ENCODE measurements at places on chromosomes 1 and 21.

DNA sequence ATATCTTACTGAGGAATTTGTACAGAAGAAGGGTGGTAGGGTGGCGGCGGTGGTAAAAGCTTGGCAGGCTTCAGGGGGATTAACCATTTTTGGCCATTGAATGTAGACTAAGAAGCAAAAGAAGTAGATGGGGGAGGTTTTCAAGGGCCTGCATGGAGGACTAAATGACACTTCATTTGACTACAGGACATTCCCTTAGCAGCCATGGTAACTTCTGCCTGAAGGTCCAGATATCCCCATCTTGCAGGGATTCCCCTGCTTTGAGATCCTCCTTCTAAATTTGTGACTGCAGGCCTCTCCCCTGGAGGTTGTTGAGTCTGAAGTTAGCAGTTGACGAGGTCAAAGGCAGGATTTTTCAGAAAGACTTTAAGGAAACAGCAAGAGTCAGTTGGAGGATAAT, 4.8 kb downstream of the VASH2 start:
- DNase-seq, result no peak

DNA sequence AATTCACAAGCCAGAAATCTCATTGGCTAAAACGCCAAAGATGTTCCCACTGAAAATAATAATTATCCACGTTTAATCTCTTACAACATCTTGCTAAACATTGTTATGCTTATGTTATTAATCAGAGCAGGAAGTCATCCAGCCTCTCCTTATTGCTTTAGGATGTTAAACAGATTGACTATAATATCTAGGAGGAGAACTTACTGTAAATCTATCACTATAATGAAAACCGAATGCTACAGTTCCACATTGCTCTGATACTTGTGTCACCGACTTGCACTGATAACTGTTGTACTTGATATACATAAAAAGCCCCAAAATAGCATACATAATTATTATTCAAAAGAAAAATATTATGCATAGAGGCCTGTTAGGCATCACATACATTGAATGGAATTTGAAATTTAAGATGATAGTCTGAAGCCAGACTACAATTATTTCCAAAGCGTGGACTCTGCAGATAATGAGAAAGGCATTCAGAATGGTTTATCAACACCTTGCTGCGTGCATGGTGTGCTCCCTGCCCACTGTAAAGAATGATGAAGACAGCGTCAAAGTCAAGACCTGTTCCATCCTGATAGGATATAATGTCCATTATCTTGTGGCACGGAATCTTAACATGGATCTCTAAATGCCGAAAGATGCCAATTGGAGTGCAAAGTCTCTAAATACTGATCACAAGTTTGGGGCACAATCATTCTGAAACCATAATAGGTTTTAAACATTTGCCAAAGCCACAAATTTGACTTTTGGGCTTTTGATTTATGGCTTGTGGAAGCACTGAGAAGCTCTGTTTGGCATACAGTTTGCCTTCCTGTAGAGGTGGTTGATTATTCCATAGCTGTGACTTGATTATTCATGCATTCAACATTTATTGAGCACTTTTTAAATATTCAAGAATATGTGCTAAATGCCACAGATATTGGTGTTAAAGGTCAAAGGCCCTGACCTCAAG, 71.3 kb downstream of the CRB1 start:
- DNase-seq, result no peak

GRCh38 chr1:207181847-207182246, 77.8 kb downstream of the C4BPA start:
- no peak for DNase-seq

DNA sequence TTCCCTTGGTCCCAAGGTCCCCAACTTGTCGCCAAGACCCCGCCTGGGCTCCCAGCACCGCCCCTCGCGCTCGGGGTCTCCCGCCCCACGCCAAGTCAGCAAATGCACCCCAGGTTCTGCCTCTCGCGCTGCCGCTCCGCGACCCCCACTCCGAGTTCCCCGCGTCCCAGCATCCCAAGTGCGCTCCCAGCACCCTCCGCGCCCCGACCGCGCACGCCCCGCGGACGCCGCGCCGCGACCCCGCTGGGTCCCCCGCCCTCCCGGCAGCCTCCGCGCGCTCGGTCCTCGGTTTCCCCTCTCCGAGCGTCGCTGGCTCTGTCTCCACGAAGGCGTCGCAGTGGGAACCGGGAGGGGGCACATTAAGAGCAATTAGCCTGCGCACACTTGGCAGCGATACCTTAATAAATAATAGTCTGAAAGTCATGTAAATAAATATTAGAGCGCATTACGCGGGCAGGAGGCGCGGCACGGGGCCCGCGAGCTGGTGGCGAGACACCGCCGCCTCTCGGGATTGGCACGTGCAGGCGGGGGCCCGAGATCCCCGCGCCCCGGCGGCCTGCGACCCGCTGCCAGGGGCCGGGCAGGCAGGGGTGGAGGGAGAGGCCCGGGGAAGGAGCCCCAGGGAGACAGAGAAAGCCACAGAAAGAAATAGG, 75.9 kb downstream of the VWA5B1 start:
- no peak for DNase-seq

DNA sequence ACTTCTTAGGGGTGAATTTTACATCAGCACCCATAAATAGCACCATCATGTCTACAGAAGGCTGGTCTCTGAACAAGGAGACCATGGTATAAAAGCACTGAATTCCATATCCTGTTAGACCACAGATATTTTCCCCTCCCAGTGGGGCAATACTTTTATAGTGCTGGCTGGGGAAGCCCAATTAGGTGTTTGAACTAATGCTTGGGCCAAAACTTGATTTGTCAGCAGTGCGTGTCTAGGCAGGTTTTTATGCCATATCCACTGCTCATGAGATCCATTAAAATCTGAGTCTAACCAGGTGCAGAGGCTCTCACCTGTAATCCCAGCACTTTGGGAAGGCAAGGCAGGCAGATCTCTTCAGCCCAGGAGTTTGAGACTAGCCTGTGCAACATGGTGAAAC, 623.0 kb downstream of the NPHP4 start:
- DNase-seq, result no peak

GRCh38 chr1:151377150-151377884, 4.8 kb upstream of the SELENBP1 start:
- no peak for DNase-seq

DNA sequence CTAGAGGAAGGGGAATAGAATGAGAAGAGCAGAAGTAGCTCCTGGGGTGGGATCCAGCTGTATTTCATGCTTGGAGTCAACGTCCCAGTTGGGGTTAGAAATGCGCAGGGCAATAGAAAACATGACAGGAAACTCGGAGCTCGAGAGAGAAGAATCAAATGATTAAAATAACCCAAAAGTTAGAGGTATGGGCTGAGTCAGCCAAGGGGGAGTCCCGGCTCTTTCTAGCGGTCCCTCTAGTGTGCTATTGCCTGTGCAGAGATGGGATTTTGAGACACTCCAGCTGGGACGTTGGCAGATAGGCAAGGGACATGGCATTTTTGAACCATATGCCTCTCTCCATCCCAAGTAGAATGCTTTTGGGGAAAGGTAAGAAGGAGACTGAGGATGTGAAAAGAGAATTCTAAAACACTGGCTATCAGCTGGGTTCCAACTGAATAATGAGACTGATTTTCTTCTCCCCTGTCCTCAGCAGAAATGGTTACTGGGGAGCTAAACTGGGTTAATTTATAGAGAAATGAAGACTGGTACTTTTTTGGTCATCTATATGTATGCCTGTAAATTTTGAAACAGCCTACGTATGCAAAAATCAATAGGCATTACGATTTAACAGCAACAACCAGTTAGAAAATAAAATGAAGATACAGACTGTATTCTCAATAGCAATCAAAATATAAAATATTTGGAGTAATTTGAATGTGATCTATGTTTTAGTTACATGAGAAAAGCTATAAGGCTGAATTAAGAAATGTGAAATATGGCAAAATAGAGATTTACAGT, 7.0 kb upstream of the VPS26C start:
- no peak for DNase-seq

DNA sequence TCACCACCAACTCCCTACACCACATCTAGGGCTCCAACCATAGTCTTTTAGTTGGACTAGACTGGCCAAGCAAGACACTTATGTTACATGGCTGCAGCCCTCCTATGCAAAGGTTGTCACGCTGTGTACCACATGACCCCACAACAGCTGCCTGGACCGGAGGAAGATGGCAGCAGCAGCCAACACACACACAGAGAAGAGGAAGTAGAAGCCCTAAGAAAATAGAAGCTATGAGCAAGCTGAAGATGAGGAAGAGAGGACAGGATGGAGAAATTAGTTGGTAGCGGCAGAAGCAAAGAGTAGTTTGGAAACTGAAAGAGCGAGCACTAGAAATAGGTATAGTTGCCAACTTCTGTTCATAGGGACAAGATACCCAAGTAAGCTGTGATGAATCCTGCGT, 60.8 kb upstream of the RALGPS2 start:
- DNase-seq, result no peak

DNA sequence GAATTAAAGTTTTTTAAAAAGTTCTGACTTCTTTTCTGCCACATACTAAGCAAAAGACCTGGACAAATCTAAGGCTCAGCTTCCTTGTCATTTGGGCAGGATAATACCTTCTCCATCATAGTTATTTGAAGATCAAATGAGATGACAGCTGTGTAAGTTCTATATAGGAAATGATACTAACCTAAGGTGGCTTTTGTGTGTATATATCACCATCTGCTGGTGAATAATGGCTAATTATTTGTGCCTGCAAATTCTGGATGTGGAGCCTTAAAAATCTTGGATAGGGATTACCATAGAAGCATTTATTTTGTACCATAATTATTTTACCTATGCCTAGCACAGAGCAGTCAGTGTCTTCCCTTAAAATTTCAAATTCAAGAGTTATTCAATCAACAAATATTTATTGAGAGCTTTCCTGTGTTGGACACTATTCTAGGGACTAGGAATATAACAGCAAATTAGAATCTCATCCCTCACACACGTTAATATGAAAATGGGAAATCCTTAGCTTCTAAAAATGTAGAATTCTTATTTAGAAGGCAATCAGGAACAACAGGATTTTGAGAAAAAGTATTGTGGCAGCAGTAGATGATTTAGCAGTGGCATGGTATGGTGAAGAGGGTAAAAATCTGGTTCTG, 89.8 kb downstream of the TMEM200B start:
- no peak for DNase-seq

GRCh38 chr1:31658721-31659120, 14.0 kb upstream of the PEF1 start:
- DNase-seq, result no peak

- DNase-seq, result no peak
Measured at GRCh38 chr1:17460219-17460618, 20.7 kb upstream of the RCC2 start.

DNA sequence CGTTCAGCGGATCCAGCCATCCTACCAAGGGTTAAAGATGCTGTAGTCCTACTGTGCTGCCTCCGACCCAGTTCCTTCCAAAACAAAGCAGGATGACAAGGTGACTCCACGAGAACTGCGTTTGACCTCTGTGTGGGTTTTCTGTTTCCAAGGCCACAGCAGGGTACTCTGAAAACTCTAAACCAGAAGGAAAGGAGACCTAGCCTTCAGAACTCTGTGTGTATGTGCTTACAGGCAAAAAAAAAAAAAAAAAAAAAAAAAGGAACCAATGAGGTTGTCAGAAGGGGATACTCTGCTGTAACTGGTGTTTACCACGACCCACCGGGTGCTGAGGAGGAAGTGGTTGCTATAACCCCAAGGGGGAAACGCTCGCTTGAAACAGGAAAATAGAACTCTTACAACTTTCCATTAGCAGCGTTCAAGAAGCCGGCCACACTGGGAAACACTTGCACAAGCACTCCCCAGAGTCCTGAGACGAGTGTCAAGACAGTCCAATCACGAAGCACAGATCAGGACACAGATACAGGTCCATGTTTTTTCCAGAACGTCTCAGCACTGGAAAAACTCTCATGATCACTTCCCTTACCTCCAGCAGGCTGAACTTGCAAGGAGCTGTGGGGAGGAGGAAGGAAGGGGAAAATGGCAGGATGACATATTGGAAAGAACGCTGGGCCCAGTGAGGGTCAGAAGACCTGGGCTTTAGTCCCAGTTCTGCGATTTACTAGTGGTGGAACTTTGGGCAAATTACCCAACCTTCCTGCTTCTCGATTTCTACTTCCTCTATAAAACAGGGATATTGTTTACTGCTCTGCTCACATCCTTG, 64.0 kb downstream of the ITPKB start:
- peak; percentile 82 for DNase-seq

GRCh38 chr1:27045973-27046558, 33.4 kb upstream of the TENT5B start:
- peak; percentile 25 for DNase-seq

- no peak for DNase-seq
Measured at GRCh38 chr1:78210175-78210574, 164.4 kb downstream of the GIPC2 start.

DNA sequence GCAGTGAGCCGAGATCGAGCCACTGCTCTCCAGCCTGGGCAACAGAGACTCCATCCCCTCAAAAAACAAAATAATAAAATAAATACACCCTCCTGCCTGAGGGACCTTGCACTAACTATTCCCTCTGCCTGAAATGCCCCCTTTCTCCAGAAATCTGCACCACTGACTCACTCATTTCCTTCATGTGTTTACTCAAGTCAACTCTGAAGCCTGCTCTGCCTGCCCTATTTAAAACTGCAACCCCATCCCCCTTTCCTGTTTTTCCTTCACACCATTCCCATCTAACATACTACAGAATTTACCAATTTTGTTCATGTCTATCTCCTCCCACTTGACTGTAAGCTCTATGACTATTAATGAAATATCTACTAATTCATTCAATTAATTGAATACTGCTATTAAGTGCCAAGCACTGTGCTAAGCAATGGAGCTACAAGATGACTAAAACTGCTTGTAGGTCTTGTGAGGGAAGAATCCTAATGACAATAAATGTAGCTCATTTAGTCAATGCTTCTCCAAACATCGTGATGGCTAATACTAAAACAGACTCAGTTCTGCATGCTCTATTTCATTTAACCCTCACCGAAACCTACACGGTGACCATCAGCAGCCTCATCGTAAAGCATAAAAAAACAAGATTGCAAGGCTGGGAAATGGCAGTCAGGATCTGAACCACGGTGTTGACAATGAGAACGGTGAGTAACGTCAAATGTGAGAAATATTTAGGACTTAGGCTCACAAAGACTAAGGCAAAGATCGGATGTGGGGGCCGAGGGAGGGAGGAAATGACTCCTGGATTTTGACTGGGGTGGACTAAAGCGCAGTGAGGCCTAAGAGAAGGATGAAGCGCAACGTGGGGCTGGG, 749 bp upstream of the TMEM39B start:
- no peak for DNase-seq

DNA sequence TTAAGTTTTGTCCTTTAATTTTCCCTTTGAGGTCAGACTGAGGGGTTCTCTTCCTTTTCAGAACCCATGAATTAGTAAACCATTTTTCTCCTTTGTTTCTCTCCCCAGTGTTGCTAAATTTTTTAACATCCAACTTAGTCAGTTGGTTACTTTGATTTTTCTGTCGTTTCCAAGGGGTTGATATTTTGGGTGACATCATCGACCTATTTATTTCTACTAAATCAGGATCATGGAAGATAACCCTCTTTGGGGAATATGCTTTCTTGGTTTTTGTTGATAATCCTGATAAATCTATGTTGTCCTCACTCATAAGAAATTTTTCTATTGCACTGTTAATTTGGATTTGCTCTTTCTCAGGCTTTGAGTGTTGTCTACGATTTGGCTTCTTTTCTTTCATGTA, 40.9 kb downstream of the LRRC53 start:
- DNase-seq, result no peak

- DNase-seq, result no peak
Measured at GRCh38 chr1:35657851-35658250, 16.5 kb upstream of the PSMB2 start.

GRCh38 chr21:38680401-38680800, 125.3 kb upstream of the ETS2 start:
- no peak for DNase-seq

- no peak for DNase-seq
Measured at GRCh38 chr1:45848714-45849113, 45.3 kb downstream of the MAST2 start.

All from T-cell (primary cell).